ENCODE measurements at places on chromosomes 6 and 20.

- DNase-seq, result no peak
Measured at GRCh38 chr6:75196081-75196687, 9.7 kb downstream of the COL12A1 start.

DNA sequence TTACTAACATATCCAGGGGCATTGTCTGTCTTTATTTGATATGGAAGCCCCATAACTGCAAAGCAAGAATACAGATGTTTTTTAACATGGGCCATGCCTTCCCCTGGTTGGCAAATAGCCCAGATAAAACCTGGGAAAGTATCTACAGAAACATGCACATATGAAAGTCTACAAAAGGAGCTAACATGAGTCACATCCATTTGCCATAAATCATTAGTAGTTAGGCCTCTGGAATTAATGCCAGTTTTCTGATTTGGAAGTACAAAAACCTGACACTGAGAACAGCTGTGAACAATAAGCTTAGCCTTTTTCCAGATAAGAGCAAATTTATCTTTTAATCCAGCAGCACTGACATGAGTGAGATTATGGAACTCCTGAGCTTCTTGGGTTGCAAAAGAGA is 418.0 kb upstream of the IMPG1 start:
- DNase-seq, result no peak

DNA sequence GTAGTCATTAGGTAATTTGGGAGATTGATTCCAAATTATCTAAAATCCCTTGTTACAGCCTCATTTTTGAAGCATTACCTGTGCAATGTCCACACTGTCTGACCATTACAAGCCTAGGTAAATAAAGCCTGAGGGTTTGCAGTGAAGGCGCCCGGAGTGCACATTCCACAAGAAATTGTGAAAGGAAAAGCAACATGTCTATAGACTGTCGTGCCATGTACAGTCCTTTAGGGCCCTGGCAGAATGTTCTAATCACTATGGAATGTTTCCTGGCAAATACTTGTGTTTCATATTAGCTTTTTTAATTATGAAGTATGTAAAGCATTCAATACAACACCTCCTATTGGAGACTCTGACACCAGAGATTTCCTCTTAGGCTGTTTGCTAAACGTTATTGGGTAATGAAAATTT is 28.9 kb downstream of the PREP start:
- no peak for DNase-seq

DNA sequence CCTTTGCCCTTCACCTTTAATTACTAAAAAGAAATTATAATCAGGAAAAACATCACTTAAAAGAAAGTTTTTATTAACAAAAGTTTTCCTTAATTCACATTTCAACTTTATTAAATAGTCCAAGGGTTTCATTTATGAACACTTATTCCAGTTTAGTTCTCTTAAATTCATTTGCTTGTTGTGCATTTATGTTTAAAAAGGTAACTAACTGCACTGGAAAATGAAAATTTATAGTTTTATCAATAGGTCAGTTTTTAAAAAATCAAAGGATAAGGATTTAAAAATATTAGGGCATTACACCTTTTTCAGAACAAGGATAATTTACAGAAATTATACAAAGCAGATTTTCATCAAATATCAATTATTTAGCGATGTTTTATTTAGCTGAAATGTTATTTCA is 958 bp upstream of the ATP5F1E start:
- no peak for DNase-seq

DNA sequence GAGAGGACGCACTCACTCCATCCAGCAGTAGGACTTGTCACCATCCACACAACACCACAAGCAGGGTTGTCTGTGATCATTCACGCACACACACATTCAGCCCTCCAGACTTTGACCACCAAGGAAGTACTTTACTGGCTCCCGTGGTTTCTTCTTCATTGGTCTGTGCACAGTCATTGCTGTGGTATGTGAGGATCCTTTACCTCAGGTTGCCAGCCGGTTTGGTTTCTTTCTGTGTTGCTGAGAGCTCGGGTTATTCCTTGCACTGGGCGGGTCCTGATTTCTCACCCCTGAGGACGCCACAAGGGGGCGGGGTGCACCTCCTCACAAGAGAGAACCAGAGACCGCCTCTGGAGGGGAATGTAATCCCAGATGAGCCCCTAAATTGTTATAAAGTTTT is 11.2 kb downstream of the SLC35A1 start:
- DNase-seq, result peak; percentile 11

DNA sequence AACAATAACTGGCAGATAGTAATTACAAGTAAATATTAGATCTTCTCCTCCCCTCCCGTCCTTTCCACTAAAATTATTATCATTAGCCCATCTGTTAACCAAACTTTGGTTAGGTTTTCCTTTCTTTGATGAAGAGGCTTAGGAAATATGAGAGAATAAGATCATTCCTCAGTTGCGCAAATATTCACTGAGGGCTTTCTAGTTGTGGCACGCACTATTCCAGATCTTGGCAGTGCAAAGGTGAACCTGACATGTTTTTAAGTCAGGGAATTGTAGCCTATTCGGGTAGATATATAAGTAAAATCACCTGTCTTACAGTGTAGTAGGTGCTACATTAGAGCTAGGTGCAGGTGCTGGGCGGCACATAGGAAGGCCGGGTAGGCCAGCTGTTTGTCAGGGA is 31.1 kb downstream of the RNF217 start:
- DNase-seq, result no peak

DNA sequence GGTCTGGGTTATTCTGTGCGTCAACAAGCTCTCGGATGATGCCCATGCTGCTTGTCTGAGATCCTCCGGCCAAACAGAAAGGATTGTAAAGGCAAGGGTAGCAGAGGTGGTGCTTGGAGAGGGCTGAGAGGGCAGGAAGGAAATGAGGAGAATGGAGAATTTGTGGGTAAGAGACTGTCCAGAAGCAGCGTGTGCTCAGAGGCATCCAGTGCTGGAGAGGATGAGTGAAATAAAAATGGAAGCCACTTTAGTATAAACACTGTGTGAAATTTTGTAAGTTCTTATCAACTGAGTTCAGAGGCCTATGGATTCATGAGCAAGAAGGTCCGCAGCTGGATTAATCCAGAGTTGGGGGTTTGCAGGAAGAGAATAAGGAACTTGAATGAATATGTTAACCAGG is 59.5 kb downstream of the ADGRG6 start:
- no peak for DNase-seq

GRCh38 chr20:41655962-41656618 is 37.9 kb upstream of the CHD6 start:
- peak; percentile 76 for DNase-seq

DNA sequence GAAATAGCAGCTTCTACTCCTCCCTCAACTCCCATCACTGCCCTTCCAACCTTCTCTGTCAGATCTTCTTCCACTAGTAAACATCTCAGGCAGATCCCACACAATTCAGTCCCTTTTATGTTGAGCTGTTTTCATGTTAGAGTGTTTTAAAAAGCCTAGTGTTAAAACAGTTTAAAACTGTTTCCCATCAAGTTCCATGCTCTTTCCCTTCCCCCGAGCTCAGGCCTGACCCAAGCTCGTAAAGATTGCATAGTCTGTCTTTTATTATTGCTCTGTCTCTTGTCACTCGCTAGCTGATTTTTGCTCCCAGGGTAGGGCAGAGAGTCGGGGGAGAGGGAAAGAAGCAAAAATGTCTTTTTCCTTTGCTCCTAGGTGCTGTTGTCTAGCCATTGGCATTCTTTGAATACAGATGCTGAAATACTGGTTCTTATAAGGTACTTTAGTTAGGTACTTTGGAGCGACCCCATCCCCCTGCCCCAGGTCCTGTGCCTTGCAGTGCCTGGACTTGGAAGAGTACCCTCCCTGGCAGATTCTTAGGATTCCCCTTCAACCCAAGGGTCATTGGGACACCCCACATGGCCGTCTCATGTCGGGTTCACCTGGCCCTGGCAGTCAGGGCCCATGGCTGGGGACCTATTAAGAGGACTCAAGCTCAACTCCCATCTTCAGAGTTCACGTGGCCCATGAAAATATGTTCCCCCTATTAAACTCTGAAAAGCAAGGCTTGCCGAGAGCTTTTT is 101.2 kb upstream of the ARMC2 start:
- DNase-seq, result no peak

- DNase-seq, result peak; percentile 73
Measured at GRCh38 chr6:32819729-32820128, 2.9 kb upstream of the HLA-DOB start.

DNA sequence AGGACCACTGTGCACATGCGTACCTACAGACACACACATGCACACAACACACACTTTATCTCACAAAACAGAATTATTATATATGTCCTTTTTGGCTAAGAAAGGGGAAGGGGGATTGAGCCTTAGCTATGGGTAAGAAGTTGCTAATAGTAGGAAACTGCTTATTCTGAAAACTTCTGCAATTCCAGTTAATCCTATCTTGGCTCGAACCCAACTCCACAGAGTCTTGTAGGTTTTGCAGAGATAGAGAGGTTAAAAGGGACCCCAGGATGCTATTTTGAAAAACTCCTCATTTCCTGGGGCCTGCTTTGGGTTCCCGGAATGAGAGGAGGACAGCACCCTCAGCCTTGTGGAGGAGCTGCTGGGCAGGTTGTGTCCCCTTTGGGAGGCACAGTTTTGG is 233.8 kb downstream of the CLIC5 start:
- DNase-seq, result no peak

DNA sequence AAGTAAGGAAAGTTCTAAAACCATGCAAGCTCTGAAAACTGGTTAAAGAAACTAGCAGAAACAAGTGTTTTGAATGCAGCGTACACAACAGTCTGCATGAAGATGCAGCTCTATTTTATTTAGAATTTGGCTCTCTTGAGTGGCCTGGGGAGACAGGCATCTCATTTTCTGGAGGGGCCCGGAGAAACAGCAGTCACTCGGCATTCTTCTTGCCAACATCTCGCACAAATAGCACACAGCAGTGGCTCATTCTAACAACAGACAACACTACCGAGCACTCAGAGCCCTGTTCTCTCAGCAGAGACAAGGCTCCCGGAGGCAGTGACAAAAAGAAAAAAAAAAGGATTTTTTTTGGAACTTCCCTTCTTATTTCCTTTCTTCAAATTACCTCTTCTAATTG is 108.5 kb upstream of the STMND1 start:
- DNase-seq, result no peak

DNA sequence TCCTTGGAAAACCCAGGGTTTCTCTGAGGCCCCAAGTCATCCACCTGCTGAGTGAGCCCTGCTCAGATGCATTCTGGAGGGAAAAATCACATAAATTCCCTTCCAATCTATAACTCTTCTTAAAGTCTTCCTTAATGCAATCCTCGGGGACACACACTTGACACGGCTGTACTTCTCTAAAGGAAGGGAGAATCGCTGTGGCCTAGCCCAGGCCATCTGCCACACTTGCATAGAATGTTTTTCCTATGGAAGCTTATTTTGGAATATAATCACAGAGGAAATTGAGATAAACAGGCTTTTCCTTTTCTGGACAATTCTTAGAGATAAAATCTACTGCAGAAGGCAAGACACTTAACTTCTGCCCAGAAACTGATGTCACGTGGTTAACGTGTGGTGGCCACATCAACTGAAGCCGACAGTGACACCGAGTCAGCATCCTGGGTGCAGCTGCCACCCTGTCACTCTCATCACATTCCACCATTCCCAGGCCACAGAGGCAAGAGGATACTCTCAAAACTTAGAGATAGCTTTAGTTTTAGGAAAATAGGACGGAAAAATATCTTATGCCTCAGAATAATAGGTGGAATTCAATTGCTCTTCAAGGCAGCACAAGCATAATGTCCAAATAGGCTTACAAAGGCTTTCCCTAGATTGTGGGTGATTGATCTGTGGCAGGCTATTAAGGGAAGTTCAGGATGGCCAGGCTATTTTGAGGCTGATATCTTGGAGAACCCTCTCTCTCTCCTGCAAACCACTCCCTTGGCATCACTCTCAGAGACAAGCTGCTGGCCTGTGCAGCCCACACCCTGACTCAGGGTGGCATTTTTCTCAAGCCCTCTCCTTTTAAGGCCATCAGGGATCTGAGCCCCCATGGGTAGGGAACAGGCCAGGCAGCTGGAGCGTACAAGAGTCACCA is 29.6 kb downstream of the PSMB1 start:
- DNase-seq, result no peak

- DNase-seq, result no peak
Measured at GRCh38 chr6:167781868-167782267, 44.8 kb upstream of the AFDN start.

DNA sequence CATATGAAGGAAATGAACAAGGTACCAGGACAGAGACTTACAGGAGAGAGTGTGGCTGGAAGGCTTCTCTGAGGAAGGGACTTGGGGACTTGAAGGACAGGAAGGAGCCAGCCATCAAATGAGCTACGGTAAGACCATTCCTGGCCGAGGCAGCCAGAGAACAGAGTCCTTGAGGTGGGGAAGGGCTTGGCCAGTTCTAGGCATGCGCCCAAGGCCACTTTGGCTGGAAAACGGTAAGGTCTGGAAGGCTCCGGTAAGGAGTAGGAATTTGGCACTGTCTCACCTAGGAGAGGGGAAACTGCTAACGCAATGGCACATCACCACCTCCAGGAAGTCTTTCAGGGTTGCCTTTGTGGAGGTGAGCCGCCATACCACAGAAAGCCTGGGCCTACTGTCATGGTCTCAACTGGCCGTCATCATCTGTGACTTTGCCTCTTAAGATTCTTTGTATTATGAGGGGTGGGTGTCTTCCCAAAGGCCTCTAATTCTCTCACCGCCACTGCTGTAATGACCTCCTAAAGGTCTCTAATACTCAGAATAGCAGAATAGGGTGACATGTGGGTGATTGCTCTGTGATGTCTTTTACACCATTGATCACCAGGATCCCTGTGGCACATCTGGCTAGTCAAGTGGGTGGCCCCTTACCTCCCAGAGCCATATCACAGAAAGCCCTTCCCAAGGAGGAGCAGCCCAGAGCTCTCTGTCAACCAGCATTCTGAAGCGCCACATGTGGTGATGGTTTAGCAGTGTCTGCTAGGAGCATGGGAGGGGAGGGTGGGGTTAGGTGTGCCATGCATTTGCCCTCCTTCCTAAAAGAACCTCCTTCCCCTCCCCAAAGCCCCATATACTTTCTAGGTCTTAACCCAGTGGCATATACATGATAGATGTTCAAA is 17.7 kb upstream of the STX16 start:
- DNase-seq, result no peak

DNA sequence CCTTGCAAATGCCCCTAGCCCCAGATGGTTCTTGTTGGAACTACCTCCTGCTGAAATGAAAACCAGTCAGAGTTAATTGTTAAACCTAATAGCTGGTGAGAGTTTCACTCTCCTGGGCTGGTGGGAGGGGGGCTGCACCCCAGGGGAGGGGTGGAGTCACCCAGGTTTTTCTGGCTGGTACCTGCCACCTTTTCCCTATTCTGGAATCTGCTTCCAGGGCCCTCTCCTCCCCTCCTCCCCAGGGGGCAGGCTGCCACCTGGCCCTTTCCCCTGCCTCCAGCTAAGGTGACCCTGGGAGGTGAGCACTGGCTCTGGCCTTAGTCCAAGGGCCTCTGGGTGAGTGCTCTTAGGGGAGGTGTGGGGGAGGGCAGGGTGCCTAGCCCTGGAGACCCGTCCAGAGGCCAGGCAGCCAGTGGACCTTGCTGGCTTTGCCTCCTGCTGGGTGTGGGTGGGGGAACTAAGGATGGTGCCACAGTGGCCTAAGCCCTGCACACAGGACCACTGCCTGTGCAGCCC is 48.8 kb upstream of the EPB41L1 start:
- peak; percentile 35 for DNase-seq

All from DMS53 (cell line).